ENCODE measurements at places on chromosomes 4 and X.

DNA sequence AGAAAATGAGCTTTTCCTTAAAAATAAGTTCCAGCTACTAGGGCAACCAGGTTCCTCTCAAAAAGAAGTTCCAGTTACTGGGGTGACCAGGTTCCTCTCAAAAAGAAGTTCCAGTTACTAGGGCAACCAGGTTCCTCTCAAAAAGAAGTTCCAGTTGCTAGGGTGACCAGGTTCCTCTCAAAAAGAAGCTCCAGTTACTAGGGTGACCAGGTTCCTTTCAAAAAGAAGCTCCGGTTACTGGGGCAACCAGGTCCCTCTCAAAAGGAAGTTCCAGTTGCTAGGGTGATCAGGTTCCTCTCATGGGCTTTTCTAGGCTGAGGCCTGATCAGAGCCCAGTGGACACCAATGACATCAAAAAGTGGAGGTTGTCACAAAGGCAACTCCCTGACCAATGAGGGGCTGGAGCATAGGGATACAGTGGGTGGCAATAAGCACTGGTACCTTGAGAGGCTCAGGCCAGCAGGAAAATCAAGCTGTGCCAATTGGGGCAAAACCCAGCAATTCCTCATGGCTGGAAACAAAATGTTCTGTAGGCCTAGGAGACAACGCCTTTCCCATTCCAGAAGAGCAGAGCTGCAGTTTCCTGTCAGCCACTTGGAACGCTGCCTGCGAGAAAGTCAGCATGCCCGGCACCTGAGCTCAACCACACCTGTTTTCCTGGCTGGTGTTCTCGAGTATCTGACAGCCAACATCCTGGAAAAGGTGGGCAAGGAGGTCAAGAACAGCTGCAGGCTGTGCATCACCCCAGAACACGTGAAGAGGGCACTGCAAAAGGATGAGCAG is 12.3 kb upstream of the SYTL5 start:
- ATAC-seq = peak; percentile 45

DNA sequence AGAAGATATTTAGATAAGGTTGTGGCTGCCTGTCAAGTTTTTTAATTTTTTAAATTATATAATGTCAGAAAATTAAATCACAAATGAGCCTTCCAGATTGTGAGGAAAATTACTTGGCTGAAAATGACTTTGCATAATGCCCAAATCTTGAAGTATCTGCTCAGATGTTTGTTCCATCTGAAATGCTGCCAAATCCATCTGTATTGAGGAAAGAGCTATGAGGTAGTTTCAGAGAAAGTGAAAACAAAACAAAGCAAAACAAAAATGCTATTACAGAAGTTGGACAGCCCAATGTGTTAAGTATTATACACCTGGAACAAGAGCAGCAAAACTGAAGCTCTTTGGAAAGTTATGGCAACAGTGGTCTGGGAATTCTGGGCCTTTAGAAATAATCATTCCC is 23.3 kb upstream of the GUCY1B1 start:
- ATAC-seq = no peak

- ATAC-seq = no peak
Measured at GRCh38 chrX:66625525-66625924, 13.4 kb downstream of the EDA2R start.

GRCh38 chr4:113467581-113467980 is 294.0 kb downstream of the CAMK2D start:
- ATAC-seq = peak; percentile 75

DNA sequence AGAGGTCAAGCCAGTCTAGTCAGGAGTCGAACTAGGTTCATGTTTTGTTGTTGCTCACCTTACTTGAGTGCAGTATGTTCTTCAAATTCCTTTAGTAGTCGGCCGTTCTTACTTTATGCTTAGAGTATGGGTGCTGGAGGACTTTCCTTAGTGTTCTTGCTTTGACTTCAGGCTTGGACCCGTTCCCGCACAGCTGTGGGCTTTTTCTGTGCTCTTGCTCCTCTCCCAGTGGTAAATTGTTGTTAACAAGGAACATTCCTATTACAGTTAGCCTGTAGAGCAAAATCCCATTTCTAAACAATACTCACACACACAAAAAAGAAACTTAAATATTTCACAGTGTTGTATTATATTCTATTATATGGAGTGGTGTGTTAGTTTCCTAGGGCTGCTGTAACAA is 113.5 kb downstream of the RAP1GDS1 start:
- no peak for ATAC-seq

- ATAC-seq = peak; percentile 93
Measured at GRCh38 chr4:73258686-73259570, at the start of gene ANKRD17. Gene ANKRD17, minus strand, starts transcription at chr4:73258798. Its CDS starts 130 bp downstream, at chr4:73258668.

DNA sequence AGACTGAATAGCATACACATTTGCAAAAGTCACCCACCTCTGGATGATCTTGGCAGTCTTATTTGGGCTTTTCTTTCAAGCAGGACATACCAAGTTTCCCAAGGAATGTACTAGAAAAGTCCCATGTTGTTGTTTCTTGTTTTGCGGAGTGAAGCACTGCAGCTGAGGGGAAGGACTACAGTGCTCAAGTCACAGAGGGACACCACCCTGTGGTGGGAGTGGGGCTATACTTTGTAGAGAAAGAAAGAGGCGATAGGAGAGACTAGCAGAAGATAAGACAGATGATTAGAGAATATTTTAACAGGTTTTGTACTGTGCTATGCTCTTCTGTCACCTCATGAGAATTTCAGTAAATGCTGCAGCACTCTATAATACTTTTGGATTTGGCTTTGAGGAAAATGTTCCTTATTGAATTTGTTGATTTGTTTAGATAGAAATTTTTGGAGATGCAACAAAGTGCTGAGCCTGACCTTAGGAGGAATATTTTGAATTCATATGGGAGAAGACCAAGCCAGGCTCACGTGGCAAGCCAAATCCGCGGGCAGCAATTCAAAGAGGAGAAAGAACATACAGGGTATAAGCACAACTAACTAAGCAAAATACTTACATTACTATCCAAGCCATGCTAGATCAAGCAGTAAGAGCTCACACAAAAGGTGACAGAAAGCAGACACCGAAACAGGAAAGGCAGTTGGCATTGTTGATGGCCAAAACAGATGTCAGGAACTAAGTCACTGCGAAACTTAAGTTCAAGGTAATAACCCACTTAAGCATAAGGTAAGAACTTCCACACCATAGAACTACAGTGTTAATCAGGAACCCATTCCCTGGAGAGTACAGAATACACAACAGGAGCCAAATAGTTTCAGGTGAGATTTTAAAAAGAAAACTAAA is 280.3 kb upstream of the INTU start:
- no peak for ATAC-seq

DNA sequence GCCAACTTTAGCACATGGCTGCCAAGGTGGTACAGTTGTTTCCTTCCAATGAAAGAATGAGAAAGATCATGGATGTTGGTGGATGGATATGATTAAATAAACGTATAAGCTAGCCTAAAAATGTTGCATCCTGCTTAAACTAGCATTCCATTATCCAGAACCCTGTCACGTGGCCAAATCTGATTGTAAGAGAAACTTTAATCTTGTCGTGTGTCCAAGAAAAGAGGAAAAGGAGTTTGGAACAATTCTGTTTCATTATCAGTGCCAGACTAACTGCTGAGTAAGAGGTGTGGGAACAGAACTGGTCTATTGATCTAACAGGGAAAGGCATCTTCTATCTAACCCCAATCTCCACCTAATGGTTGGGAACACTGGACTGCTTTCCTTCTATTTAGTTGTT is 325.2 kb upstream of the BMP3 start:
- ATAC-seq = no peak

- no peak for ATAC-seq
Measured at GRCh38 chr4:16857425-16857824, 41.0 kb downstream of the LDB2 start.

- ATAC-seq = no peak
Measured at GRCh38 chr4:41887821-41888686, 47.2 kb upstream of the TMEM33 start.

DNA sequence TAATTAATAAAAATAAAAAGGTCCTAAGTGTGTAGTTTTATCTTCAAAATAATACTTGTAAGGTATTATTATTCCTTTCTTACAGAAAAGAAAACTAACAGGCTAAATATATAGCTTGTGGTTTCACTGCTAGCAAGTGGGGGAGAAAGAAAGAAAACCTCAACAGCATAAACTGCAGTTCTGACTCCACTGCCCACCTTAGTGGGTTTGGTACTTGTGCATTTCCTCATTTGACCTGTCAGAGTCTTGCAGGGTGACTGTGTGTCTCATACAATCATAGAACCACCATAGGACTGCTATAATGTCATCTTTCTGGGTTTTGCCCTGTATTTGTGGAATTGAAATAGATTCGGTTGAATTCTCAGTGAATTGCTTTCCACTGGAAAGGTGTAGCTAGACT is 94.7 kb upstream of the PUDP start:
- no peak for ATAC-seq

DNA sequence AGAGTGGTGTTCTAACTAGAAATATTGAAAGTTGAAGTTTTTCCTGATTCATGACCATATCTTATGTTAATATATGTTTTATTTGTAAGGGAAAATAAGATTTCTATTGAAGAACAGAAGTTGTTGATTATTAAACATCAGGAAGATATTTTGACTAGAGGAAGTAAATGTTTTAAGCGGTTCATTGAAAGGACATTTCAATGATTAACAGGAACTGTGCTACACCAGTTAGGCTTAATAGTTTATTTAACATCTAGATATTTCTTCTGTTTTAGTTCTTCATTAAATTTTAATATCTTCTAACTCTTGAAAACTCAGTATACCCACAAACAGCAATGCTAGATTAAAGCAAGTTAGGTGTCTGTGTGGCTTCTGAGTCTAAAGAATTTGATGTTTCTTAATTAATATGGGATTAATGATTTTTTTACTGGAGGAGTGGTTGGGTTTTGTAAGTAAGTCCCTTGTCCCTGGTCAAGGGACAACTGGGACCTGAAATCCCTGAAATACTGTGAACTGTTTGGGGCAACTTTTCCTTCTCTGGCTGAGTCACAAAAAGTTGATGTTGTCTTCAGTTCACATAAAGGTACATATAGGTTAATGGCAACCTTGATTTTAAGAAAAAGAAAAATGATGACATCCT is 42.9 kb upstream of the CYP4V2 start:
- no peak for ATAC-seq

Measured in esophagus mucosa (tissue), 1 donor.